NCI-H1436 treated with DMSO at 0.1 percent for 48 hours (cell line): ENCODE measurements at places on chromosomes 2 and 18.

DNA sequence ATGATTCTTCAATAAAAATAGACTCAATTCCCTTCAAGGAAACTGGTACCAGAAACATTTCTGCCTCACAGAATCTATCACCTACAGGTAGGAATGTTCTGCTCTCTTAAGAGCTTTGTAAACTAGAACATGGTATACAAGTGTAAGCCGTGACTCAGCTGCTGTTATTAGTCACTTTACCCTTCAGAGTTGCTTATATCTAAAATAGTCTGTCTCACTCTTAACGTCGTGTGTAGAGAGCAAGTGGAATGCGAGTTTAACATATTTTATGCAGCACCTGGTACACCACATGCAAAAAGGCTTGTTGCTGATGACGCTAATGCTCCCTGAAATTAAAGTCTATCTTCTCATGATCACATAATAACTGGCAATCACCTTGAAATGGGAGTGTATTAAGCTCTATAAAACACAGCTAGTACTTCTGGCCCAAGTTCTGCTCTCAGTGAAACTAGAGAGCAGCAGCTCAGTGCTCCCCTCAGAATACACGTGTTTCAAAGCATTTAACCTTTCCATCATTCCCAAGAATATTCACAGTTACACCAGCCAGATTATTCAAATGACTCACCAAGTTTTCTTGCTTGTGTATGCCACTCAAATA lies 420.0 kb downstream of the ZEB2 start:
- DNase-seq = no peak

DNA sequence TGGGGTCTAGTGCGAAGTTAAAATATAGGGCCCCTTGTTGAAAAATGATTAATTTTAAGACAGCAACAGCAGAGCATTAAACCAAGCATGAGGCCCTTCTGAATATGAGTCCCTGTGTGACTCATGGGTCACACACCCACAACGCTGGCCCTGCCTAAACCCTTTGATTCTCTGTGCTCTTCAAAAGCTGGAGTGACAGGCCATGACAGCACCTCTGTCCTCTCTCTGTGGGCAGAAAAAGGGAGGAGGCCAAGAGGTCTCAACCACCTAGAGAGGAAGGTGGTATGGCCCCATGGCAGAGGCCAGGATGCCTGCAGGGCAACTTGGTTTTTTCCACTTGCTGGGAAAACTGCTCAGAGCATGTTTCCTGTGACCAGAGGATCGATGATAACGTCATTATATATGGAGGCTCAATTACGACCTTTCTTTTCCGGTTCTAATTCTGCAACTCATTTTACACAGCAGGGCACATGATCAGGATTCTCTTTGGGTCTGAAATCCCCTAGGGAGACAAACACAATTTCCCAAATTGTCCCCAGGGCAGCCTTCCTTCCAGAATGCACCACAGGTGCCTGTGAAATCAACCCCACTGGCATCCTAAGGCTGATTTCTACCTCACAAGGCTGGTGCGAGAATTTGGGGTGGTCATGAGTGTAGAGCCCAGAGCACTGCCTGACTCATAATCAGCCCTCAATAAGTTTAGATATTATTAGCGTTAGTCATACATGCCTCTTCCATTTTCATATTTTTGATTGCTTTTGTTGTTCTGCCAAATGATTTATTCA lies 102.0 kb upstream of the PPP1CB start:
- DNase-seq = peak; percentile 2

DNA sequence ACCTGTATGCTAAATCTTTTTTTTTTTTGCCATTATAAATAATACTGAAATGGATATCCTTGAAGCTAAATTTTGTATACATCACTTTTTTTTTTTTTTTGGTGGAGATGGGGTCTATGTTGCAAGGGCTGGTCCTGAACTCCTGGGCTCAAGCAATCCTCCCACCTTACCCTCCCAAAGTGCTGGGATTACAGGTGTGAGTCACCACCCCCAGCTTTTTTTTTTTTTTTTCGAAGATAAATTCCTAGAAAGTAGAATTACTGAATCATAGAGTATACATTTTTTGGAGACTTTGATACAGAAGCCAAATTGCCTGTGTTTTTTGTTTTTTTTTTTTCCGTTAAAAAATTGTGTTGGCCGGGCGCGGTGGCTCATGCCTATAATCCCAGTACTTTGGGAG lies 51.0 kb upstream of the MCFD2 start:
- no peak for DNase-seq

GRCh38 chr2:64807417-64807816 lies 153.7 kb upstream of the SERTAD2 start:
- no peak for DNase-seq

DNA sequence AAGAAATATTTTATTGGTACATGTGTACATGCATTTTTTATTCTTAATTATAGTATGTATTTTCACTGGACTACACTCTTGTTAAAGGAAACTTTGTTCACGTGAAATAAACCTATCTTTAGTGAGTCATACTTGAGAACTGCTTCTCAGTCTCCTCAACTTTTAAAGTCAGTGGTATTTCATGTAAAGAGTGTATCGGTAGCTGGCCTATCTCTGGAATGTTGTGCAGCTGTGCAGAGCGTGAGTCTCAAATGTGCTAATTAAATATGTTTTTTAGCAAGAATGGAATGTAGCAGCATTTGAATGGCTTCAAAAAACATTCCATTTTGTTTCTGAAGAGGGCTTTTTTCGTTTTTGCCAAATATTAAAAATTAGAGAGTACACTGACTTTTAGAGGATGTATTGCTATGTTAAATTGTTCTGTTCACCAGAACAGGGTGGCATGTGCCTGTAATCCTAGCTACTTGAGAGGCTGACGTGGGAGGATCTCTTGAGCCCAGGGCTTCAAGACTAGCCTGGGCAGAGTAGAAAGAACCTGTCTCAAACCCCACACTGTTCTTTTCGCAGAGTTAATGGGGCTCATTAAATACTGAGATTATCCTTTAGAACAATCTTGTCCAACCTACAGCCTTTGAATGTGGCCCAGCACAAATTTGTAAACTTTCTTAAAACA lies 14.3 kb downstream of the SPTBN1 start:
- DNase-seq = no peak

- no peak for DNase-seq
Observed at GRCh38 chr2:191015239-191015638, 1.3 kb upstream of the STAT1 start.

- no peak for DNase-seq
Observed at GRCh38 chr2:120516679-120517314, 170.9 kb downstream of the INHBB start.

DNA sequence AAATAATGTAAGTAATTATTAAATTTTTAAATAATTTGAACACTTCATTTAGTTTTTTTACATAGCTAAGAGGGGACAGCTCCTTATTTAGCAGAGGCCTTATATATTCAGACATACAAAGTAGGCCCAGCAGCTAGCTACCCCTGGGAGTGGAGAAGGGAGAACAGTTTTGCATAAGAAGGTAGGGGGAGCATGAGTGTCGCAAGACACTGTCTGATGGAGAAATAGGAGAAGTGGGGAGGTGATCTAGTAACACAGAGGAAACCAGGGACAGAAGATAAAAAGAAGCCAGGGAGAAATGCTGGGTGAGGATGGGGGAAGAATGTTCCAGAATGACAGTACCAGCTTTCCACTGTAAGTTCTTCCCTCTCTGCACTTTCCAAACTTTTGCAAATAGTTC lies 16.0 kb upstream of the RGPD4 start:
- no peak for DNase-seq

GRCh38 chr18:46174342-46175041 lies 70.3 kb downstream of the HAUS1 start:
- DNase-seq = no peak

- no peak for DNase-seq
Observed at GRCh38 chr2:70691497-70692140, 76.4 kb downstream of the ADD2 start.
